Stromal cell of bone marrow (primary cell): ENCODE measurements at places on chromosomes 7 and 10.

DNA sequence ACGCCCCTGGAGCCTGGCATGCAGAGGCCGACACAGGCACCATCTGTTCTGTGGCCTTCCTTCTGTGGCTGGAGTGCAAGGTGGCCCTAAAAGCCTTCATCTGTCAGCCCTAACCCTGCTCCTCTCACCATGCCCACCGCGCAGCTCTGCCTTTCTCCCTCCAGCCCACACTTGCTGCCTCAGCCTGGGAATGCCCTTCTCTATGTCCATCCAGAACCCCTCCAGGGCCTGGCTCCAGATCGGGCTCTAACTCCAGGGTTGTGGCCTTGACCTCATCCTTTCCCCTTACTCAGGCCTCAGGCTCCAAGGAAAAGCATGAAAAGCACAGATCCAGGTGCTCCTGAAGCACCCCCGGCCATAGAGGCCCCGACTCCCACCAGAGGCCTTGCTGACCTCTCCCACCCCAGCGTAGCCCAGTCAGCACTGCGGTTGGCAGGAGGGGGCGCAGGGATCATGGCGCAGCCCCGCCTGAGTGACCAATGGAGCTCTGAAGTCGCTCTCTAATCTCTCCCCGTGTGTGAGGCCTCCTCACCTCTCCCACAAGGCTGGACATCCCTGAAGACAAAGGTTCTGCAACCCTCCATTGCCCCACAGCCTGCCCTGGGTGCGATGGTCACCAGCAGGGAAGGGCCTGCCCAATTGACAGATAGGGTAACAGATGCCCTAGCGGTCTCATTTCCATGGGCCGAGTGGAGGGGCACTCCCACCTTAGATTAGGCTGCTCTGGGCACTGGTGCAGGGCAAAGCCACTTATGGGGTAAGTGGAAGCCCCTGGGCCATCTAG lies 9.2 kb downstream of the ZCCHC24 start:
- DNase-seq, result no peak

DNA sequence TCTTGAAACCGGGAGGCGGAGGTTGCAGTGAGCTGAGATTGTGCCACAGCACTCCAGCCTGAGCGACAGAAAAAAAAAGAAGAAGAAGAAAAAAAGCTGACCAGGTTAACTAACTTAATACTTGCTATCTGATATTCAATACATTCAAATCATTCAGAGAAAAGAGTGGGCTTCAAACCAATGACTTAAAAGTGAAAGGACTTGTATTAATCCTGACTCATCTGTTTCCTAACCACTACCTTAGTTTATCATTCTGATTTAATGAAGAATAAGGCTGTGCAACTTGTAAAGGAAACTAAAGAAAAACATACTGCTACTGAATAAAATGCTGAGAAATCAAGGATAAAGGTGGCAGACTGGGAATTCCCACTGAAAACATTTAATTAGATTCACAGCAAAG lies 128.4 kb downstream of the NRBF2 start:
- DNase-seq, result no peak

GRCh38 chr7:28960071-28960840 lies 2.1 kb upstream of the TRIL start:
- DNase-seq, result no peak

DNA sequence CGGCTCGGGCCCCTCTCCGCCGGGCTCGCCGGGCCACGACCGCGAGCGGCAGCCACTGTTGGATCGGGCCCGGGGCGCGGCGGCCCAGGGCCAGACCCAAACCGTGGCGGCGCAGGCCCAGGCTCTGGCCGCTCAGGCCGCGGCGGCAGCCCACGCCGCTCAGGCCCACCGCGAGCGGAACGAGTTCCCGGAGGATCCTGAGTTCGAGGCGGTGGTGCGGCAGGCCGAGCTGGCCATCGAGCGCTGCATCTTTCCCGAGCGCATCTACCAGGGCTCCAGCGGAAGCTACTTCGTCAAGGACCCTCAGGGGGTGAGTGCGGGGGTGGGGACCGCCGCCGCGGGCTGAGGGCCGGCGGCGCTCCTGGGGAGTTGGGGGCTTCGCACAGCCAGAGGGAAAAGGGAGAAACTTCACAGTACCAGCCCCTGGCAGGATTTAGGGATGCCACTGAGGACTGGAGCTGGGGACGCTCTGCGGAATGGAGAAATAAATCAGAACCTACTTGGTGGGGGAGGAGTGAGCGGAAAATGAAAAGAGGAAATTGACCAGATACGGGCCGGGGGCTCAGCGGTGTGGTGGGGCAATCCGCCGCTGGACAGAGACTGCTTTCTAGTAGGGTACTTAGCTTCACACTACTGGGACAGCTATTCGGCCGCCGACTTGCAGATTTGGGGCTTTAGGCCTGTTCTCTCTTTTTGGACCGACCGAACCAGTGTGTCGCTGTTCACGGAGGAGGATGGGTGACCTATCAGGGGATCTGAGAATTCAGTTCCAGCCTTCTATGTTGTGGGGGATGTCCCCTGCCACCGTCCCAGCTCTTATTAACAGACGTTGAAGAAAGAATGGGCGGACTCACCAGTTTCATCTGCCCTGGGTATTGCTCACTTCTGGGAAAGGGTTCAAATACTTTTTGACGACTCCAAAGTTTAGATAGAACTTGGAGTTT lies 669 bp downstream of the PI4K2A start:
- peak; percentile 70 for DNase-seq

GRCh38 chr7:109092268-109092667 lies 522.6 kb downstream of the DNAJB9 start:
- no peak for DNase-seq

DNA sequence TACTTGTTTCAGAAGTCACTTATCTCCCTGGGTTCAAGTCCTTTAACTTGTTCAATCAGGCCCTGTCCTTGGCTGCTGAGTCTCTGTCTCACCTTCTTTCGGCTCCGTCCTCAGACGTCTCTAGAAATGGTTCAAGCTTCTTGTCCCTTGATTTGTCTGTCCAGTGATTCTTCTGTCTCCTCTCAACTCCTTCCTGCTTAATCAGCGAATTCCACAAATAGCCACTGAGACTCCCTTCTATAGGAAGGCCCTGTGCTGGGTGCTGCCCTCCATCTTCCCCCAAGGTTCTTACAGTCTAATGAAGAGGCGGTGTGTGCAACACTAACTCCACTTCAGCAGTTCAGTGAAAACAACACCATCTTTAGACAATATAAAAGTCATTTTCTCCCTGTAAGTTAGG lies 12.7 kb downstream of the FAM241B start:
- no peak for DNase-seq

DNA sequence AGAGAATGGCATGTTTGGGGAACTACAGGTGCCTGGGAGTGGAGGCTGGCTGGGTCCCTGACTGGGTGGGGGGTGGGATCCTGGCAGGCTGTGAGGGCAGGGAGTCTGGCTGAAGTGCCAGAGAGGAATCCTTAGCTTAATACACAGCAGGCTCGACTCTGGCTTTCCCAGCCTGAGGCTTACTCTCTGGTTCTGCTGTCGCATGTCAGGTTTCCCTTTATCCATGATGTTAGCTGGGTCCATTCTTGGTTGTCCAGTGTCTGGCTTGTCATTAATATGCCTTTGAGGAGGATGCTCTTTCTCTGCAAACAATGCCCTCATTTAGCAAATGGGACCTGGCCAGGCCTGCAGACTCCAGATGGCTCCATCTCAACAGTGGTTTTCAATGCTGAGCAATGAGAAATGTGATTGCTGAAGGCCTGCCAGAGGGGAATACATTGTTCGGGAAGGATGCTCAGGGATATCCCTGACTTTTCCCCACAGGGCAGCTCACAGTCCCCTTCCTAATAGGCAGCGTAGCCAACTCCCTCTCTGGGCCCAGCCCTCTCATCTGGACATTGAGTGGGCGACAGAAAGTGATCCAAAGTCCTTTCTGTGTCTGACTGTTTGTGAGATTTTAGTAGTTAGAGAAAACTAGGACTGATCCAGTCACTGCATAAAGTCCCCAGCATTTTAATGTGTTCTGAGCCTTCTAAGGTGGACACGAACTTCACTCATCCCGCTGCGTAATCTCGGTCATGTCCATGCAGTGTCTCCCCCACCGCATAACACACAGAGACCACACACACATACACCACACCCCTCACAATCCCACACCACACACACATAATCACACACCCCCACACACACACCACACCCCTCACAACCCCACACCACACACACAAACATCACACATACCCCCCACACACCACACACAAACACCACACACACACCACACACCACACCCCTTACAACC lies 124.9 kb downstream of the ANLN start:
- DNase-seq, result no peak

DNA sequence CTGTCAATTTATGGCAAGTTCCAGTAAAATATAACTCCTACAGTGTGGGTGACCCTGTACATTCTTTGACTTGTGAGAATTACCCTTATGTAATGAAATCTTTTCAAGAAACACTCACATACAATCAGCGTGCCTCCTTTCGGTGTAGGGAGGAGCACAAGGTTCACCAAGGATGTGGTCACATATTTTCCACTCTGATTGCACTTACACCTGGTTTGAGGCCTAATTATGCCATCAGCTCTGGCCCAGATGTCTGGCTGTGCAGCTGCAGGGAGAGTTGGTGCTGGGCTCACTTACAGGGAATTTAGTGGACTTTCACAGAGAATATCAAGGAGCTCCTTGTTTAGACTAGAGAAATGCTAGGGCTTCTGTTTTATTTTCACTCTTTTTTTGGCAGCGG lies 146.0 kb upstream of the STEAP4 start:
- DNase-seq, result no peak

- no peak for DNase-seq
These were observed 544.1 kb downstream of the HTR7 start for GRCh38 chr10:90313576-90314325.
